A549 (cell line): ENCODE measurements at places on chromosomes 2 and 18.

DNA sequence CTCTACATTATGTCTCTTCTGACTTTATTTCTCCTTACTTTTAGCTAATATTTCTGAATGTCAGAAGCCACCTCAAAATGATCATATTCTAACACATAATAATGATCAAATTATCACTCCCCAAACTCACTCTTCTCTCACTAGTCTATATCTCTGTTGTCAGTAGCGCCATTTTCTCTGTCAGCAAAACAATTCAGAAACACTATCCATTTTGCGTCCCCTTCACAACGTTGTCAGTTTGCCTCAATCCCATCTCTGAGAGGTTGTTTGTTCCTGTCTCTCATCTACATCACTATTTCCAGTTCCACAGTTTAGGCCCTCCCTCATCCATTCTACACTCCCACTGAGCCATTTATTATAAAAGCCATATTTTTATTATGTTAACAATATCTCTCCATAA lies 1376.3 kb upstream of the ACVR2A start:
- DNase-seq, result no peak

- DNase-seq, result no peak
Measured at GRCh38 chr2:146451972-146452371, 1392.9 kb upstream of the ACVR2A start.

DNA sequence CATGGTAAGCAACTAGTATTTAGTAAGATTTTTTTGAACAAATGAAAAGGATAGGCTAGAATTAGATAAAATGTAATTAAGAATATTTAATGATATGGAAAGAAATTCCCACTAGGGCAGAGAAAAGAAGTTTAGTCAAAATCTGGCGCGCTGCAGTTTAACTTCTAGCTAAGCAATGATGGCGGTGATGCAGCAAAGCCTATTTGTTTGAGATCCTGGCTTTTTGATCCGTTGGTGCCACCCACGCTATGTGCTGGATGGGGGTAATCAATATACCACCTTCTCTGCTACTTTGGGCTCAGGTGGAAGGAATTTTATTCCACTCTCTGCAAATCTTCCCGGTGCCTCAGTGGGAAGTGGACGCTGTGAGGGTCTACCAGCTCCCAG lies 421 bp upstream of the FAM171B start:
- DNase-seq, result no peak

DNA sequence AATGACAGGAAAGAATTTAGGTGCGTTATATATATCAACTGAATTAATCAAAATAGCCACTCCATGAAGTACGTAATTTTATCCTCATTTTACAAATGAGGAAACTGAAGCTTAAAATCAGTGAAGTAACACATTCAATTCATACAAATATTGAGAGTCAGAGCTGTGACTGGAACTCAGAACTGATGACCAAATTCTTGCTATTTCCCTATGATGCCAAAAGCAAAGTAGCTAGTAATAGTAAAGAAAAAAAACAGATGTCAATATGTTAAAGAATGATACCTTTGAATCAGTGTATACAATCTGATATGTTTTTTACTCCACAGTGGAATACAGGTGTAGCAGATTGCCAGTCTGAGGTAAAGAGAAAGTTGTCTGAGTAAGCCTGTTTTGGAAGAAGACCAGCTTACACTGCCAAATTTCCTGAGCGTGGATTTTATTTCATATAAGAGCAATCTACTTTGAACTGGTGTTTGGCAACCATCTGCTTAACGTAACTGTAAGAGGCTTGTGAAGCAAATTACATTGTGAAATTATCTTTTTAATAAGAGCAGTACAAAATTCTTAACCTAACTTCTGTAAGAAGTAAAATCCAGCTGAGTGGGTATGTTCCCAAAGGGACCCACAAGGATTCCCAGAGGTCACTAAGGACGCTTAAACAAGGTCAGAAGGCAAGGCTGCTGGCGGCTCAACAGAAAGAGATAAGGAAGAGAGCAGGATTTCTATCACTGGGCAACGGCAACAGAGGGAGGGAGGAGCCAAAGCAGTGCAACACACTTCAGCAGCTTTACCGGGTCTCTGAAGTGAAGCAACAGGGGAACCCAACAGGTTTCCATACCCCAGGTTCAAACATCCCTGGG lies 85.6 kb downstream of the IKZF2 start:
- DNase-seq, result peak; percentile 1

GRCh38 chr18:56000041-56000440 lies 412.0 kb upstream of the TCF4 start:
- DNase-seq, result no peak

GRCh38 chr18:10131081-10131459 lies 217.3 kb downstream of the VAPA start:
- no peak for DNase-seq

- DNase-seq, result no peak
Measured at GRCh38 chr2:42741140-42741539, 22.8 kb downstream of the OXER1 start.

- DNase-seq, result no peak
Measured at GRCh38 chr18:56977309-56977708, 169.6 kb upstream of the BOD1L2 start.

- no peak for DNase-seq
Measured at GRCh38 chr2:26898480-26899078, 50.6 kb downstream of the DPYSL5 start.

- DNase-seq, result no peak
Measured at GRCh38 chr2:63600881-63601460, 12.2 kb downstream of the MDH1 start.

GRCh38 chr2:179963626-179964025 lies 43.5 kb downstream of the CWC22 start:
- DNase-seq, result no peak

GRCh38 chr2:118119761-118120400 lies 31.6 kb downstream of the INSIG2 start:
- DNase-seq, result no peak

- DNase-seq, result no peak
Measured at GRCh38 chr2:220552790-220553535, 925.5 kb downstream of the SLC4A3 start.

DNA sequence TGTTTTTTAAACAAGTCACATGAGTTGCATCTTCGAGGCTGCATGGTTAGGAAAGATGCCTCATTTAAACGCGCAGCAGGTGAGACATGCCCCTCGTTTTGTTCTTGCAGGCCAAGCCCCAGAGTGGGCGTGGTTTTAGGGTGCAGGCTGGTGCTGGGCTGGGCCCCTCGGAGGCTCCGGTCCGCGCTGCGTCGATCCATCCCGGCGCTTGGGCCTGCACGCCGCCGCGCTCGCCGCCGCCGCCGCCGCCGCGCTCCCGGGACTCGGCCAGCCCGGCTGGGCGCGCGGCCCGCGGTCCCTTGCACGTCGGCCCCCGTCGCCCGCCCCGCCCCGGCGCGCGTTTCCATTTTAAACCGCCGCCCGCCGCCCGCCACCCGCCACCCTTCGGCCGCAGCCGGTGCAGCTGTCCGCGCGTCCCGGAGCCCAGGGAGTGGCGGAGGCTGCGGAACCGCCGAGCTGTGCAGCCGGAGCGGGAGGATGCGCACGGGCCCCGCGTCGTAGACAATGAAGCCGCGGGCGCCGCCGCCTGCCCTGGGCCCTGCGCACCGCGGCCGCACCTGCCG lies 175.5 kb downstream of the AGAP1 start:
- peak; percentile 41 for DNase-seq

DNA sequence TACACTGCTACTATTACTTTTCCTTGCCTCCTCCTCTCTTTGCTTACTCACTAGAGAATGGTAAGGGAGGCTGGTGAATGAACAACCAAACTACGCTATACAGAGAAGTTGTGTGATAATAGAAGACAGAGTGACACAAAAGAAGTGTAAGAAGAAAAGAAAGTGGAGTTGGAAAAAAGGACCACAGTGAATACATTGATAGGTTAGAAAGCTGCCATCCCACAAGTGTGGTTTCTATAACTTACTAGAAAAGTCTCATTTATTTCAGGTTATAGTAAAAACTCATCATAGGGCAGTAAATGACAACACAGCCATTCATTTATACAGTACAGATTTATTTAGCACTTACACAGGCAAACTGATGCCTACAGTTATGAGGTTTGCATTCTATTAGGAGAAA lies 77.3 kb downstream of the TTC21B start:
- no peak for DNase-seq

- DNase-seq, result peak; percentile 58
Measured at GRCh38 chr2:85737481-85737880, 16.3 kb upstream of the ATOH8 start.

- DNase-seq, result no peak
Measured at GRCh38 chr18:8095947-8096570, 513.2 kb upstream of the RAB12 start.

- peak; percentile 35 for DNase-seq
Measured at GRCh38 chr2:162221064-162221463, 22.2 kb downstream of the FAP start.

GRCh38 chr18:63097178-63097577 lies 222.4 kb downstream of the BCL2 start:
- no peak for DNase-seq

DNA sequence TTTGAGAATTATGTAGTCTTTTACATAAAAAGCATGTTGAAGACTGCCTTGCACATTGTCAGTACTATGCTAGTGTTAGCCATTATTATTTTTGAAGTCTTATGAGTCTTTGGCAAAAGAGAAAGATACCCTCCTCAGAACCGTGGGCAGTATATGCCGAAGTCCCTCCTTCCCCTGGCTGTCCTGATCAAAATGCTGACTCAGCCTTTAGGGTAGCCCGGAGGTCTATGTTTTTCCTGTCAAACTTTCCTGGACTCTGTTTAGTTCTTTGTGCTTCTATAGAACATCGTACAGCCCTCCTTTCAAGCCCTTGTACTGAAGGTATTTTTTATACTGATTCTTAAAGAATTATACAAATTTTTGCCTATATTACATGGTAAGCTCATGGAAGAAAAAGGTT lies 264.7 kb upstream of the ATP5MC3 start:
- no peak for DNase-seq

- DNase-seq, result no peak
Measured at GRCh38 chr2:221569425-221569845, 2.7 kb downstream of the EPHA4 start.

DNA sequence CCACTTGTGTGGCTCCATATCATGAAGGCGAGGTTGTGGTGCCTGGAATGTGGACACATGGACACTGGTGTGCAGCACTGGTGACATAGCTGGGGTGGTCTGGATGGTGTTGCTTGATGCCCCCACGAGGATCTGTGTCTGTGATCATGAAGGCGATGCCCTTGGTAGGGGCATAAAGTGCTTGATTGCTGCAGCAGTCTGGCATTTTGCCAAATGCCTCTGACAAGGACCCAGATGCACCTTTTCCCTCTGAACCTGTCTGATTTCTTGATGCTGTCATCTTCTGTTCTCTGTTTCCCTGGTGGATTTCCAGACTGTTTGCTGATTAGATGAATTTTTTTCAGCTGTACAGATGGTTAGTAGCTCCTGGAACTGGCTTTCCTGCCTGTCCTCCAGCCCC lies 752.0 kb upstream of the HS6ST1 start:
- no peak for DNase-seq

GRCh38 chr2:86621280-86621943 lies 2.3 kb downstream of the RNF103 start:
- DNase-seq, result no peak

DNA sequence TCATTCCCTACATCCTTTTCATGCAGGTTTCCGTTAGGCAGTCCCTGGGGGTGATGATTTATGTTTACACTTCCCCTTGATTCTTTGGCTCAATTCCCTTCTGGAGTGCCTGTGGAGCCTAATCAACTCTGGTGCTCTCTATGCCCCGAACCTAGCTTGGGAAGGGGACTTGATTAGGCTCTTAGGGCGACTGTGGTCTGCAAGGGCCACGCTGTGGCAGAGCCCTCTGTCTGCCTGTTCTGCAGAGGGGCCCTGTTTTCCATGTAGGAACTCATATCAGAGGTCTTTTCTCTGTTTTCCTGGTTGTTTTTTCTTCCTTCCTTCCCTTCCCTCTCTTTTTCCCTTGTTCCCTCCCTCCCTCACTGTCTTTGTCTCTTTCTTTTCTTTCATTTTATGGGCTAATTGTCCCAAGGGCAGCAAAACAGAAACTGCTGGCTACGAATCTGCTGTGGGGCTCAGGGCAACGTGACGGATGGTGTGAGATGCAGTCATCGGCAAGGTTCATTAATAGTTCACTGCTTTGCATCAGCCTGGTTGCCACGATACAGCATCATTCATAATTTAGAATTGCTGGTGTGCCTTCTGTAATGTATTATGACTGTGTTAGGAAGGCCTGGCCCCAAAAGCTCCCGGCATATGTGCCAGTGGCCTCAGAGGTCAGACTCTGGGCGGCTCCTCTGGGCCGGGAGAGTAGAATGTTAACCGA lies 134.5 kb downstream of the NAPG start:
- no peak for DNase-seq

DNA sequence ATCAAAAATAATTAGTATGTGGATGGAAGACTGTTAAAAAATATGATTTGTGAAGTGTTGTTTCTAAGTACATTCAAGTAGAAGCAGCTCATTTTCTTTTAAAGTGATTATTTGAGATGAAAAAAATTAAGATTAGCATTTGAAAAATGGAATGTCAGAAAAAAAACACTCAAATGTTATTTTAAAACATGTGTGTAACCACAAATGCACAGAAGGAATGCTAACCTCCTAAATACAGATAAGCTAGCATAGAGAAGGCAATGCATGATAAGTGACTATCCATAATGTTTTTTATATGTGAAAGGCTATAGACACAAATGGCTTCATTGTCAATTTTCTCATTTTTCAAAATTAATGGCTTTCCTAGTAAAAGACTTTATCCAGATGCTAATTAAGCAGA lies 198.9 kb downstream of the NYAP2 start:
- DNase-seq, result no peak

DNA sequence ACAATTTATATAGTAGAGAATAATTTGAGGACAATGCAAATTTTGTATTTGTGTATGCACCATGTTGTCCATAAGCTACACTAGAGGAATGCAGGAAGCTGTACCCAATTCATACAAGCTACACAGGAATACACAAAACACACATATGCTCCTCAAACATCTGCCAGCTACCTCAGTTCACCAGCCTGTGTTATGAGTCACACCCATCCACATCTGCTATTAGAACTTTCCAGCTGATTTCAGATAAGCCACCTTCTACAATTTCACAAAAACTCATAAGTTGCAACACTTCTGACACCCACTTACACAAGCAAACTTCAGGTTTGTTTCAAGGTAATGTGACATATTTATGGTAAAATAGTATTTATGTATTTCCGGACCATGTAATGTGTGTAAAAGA lies 438.9 kb downstream of the SATB2 start:
- no peak for DNase-seq

- no peak for DNase-seq
Measured at GRCh38 chr2:173881886-173882285, 83.3 kb downstream of the SP3 start.

DNA sequence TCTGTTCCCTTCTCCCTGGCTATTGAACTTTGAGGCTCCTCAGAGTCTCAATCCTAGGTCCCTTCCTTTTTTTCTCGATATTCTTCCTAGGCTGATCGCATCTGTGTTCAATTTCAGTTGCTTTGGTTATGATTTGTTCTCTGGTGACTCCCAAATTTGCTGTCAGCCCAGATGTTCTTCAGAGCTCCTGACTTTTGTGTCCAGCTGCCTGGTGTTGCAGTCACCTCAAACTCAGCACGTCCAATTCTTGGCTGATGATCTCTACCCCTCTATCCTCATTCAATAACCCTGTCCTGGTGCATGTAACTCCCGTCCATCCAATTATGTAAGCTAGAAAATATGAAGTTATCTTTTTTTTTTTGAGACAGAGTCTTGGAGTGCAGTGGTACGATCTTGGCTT lies 31.4 kb downstream of the DIS3L2 start:
- no peak for DNase-seq

- DNase-seq, result no peak
Measured at GRCh38 chr2:134123332-134123731, 130.5 kb upstream of the MGAT5 start.
